ENCODE measurements at places on chromosomes 6 and 20. TPM values are rescaled to one million over a fixed set of nuclear protein-coding genes. Genes with fewer than 3 reads are reported as not detected.

Gene TBPL1
- total RNA-seq = 23.1 TPM

Gene CFAP61
- total RNA-seq = not detected

Gene ECT2L
- not detected for total RNA-seq

Gene RSPO4
- total RNA-seq = not detected

Data from epithelial cell of umbilical artery (primary cell).